ENCODE measurements at places on chromosomes 2 and 18.
A peak's percentile ranks its signal among the peaks of the same experiment; 100 is the strongest.

DNA sequence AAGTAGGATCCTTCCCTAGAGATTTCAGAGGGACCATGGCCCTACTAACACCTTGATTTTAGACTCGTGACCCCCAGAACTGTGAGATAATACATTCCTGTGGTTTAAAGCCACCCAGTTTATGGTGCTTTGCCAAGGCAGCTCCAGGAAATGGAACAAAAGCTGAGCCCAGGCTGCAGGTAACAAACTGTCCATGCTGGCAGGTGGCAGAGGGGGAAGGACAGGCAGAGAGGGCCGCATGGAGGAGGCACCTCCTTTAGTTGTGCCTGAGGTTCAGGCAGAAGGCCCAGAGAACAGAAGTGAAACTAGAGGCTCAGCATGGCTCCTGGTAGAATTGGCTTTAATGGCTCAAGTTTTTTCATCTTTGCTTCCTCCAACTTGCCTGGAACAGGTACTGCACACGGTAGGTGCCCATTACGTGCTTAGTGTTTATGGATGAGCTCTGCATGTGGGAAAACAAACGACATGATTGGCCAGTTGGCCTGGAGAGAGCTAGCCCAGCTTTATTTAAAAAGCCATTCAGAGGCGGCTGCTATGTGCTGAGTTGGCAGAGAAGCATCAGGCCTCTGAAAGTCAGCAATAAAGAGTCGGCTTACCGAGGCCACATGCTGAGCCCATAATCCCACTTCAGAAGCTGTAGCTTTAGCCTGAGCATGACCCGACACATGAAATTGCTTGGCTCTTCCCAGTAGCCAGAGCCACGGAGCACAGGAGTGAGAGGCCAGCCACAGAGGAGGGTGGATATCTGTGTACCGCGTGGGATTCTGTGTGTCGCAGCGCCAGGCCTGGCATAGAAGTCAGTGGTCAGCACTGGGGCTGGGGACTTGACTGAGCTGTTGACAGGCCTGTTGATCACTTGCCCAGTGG lies 36.5 kb downstream of the HS1BP3 start:
- peak; percentile 33 for DNase-seq

DNA sequence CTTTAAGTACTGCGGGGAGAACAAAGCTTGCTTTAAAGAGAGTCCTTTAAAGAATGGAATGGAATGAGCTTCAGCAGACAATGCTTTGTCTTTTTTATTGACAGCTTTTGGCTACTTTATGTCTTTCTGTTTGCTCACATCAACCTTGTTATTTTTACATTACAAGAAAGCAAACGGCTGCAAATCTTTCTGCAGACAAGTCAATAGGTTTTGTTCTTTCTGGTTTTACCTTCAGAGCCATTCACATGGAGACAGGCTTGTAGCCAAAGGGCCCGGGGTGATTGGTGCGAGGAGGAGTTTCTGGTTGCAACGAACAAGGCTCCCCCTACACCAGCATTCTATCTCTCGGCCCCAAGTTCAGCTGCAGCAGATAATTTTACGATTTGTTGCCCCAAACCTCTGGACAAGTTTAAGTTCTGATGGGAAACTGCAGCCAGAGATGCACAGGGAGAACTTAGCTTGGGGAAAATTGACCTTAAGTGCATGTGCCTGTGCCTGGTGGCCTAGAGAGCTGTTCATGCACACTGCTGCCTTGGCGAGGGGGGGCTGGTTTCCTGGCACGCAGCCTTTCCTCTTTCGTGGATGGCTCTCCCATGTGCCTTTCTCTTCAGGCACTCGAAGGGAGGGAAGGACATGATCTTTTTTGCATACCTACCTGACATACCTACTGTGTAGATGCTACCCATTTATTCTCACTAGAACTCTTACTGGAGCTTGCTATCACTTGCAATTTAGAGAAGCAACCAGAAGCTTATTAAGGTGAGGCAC lies 543.2 kb downstream of the DCDC2C start:
- DNase-seq: no peak

DNA sequence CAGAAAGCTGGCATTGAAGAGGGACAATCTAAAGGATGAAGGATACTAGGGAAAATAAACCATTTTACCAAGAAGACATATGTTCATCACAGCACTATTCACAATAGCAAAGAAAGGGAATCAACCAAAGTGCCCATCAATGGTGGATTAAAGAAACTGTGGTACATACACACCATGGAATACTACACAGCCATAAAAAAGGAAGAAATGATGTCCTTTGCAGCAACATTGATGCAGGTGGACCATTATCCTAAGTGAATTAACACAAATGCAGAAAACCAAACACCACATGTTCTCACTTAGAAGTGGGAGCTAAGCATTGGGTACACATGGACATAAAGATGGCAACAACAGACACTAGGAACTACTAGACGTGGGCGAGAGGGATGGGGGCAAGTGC lies 7.2 kb upstream of the MFF start:
- DNase-seq: no peak

GRCh38 chr2:109175350-109175678 lies 46.3 kb downstream of the SH3RF3 start:
- DNase-seq: no peak

- DNase-seq: no peak
Measured at GRCh38 chr2:68727683-68728375, 6.8 kb upstream of the ARHGAP25 start.

DNA sequence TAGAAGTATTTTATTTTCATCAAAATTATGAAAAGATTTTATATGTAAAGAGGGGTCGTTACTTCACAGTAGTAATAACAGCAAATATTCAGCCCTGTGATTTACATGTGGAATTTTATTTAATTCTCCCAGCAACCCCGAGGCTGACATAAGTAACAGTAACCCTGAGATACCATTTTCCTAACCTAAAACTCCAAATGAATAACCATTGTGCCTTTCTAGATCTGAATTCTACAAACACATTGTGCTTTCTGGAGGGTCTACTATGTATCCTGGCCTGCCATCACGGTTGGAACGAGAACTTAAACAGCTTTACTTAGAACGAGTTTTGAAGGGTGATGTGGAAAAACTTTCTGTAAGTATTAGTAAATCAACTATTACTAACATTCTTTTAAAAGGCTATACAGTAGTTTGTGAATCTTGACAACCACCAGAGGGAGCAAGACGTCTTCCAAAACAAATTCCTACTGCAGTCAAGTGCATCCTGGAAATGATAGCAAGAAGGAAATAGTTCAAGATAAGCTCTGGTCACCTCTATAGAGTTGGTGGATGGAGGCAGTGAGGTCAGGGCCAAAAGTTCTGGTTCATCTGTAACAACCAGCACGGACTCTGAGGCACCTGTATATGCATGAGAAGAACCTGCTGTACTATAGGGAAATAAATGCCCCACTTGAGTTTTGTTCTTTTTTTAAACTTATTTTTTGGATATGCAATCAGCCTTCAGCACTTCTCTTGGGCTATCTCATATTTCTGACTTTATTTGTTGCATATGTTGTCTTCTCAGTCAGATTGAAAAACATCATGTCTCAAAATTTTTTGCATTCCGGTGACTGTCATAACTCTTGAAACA lies 37.4 kb downstream of the ACTR2 start:
- DNase-seq: no peak

GRCh38 chr18:77899972-77900754 lies 650.5 kb downstream of the GALR1 start:
- DNase-seq: peak; percentile 42

DNA sequence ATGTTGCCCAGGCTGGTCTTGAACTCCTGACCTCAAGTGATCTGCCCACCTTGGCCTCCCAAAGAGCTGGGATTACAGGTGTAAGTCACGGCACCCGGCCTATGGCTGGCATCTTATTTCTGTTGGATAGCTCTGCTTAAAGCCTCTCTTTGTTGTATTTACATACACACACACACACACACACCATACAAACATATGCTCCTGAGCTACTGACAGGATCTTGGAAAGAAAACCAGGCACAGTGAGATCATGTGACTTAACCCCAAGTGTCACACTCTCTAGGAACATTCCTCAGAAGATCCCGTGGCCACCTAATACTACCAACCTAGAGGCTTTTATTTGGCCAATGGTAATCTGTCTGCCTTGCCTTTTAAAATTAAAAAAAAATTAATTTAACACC lies 85.1 kb upstream of the HAAO start:
- no peak for DNase-seq

DNA sequence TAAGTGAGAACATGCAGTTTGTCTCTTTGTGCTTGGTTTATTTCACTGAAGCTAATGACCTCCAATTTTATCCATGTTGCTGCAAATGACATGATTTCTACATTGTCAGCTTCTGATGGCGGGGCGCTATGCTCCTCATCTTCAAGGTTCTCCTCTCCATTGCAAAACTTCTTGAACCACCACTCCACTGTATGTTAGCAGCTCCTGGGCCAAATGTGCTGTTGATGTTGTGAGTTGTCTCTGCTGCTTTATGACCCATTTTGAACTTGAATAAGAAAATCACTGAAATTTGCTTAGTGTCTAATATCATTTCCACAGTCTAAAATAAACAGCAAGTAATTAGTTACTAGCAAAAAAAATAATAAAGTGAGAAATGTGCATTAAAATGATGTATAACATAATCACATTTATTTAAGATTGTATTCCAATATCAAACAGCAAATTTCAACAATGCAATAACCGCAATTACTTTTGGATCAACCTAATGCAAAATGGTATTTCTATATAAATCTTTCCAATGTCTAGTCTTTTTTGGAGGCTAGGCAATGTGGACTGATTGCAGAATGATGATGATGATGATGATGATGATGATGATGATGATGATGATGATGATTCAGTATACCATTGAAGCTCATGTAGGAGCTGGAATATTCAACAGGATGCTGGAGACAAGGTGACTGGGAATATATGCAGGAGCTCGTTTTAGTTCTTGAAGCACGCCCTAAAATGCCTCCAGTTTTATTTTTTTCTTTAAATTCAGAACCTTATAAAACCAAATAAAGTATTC lies 304.9 kb upstream of the KYNU start:
- no peak for DNase-seq

GRCh38 chr2:69966496-69966895 lies 5.1 kb upstream of the ASPRV1 start:
- no peak for DNase-seq

DNA sequence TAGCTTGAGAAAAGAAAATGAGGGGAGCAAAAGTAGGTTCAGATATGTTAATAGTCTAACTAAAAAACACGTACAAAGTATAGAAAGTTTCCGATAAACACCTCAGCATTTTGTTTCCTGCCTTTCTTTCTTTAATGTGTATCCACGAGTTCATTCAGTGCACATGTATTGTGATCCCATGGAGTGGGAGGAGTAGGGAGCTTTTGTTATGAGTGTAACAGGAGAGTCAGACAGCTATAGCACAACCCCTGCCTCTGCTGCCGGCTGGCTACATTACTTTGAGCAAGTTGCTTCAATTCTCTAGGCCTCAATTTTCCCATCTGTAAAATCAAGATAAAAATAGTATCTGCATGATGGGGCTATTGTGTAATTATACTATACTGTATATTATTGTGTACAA lies 249.2 kb upstream of the FIGN start:
- no peak for DNase-seq

DNA sequence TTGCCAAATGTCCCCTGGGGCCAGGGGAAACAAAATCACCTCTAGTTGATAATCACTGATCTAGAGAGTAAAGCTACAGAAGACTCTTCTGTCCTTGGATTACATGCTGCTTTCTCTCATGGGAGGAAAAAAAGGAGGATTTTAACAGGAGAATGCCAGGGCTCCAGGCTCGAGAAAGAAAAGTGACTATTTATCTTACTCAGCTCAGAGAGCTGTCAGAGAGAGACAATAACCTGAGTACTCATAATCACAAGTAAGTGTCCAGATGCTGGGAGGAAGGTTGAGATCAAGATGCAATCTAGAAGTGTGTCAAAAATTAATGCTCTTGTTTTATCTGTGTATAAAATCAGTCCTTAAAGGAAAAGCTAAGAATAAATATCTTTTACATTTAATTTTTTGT lies 133.3 kb downstream of the PTRHD1 start:
- no peak for DNase-seq

DNA sequence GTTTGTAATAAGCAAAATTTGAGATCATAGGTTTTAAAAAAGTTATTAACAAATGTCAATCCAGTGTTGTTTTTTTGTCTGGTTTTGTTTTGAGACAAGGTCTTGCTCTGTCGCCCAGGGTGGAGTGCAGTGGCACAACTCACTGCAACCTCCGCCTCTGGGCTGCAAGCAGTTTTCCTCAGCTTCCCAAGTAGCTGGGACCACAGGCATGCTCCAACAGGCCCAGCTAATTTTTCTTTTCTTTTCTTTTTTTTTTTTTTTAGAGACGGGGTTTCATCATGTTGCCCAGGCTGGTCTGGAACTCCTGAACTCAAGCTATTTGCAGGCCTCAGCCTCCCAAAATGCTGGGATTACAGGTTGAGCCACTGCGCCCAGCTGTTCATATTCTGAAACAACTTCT lies 31.3 kb downstream of the GALNT3 start:
- no peak for DNase-seq

GRCh38 chr2:208049441-208049840 lies 24.1 kb upstream of the PLEKHM3 start:
- no peak for DNase-seq

GRCh38 chr2:8548065-8548618 lies 133.7 kb upstream of the ID2 start:
- no peak for DNase-seq

DNA sequence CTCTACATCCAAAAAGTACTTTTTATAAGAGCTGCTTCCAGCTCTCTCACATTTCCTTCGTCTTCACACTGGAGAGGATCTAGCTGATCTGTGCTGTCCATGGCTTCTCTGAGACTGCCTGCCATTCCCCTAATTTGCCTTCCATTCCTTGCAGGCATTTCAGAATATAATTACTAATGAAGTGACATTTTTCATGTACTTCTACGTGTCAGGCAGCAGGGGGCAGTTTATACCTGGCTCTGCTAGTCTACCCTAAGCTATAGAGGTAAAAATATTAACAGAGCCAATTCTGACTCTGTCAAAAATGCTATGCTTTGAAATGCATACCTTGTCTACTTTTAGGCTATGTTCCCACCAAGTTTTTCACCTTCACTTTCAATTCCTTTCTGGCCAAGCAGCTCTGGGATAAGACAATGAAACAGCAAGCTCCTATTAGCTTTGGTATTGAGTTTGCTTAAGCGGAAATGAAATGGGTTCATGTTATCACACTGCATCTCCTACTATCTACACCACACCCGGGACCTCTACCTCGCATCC lies 81.9 kb downstream of the MEP1B start:
- DNase-seq: no peak

- DNase-seq: no peak
Measured at GRCh38 chr2:11499081-11499743, 33.3 kb upstream of the E2F6 start.

DNA sequence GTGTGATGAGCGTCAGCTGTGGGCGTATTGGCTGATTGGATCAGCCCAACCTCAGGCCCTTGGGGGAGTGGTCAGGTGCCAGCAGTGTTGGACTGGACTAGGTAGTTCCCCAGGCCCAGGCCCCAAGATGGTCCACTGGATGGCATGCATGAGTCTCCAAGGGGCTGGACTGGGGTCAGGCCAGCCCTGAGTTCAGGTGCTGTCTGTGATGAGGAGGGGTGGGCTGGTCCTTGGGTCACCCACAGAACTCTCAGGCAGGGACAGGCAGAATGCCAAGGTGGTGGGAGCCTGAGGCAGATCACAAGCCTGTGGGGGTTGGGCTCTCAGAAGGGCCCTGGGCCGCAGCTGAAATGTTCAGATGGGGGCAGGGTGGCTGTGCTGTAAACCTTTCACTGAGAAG lies 59.5 kb upstream of the THUMPD2 start:
- DNase-seq: no peak

- DNase-seq: no peak
Measured at GRCh38 chr2:111946294-111947114, 48.1 kb downstream of the MERTK start.
